ENCODE measurements at places on chromosomes 1 and 21.

DNA sequence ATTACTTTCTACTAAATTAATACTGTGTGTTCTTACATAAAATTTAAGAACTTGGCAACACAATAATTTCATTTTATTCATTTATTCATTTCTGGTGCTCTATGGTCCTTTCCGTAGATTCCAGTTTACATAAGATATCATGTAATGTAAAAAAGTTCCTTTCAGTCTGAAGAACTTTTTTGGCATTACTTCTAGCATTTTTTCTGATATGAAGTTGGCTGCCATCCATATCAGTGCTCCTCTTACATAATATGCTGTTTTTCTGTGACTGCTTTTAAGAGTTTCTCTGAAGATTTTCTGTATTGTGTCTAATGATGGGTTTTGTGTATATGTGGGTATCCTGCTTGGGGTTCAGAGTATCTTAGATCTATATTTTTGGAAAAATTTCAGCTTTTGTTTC is 34.8 kb downstream of the LIN9 start:
- no peak for DNase-seq

GRCh38 chr1:46248122-46248920 is 758 bp downstream of the RAD54L start:
- DNase-seq = no peak

- no peak for DNase-seq
Measured at GRCh38 chr1:94144836-94145235, 23.9 kb upstream of the ABCA4 start.

GRCh38 chr21:29513535-29513934 is 214.8 kb downstream of the BACH1 start:
- no peak for DNase-seq

GRCh38 chr1:207897188-207897587 is 13.7 kb downstream of the CD34 start:
- no peak for DNase-seq

DNA sequence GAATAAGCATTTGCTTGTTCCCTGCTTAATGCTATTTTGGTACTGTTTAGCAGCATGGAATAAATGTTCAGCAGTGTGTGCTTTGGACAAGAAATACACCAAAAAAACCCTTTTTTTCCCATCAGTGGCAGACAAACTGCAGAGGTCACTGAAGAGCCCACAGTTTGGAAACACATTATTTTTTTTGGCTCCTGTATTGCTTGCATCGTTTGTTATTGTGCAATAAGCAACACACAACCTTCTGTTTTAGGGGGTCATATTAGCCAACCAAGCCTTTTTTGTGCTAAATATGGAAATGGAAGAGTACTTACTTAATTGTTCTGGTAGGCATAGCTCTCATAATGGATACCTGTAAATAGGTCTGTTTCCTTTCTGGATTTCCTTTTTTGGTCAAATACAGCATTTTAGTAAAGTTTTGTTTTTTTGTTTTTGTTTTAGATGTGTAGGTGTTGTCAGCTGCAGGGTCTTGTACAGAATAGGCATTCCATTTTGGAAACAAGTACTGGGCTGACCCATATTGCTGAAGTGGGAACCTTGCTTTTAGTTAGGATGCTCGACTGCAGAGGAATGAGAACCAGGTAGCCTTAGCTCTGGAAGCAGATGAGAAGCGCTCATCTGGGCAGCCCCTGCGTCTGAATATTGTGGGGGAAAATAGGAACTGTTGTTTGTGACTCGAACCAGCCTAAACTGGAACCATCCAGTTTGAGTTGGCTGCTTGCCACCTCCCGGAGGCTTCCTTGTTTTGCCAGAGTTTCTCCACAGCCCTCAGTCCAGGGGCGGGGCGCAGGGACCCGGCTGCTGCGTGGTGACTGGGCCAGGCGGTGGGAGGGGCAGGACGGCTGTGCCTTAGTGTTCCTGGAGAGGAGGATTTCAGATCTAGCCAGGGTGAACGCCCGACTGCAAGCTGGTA is 38.4 kb downstream of the SPEN start:
- DNase-seq = peak; percentile 13

GRCh38 chr1:151156515-151156819 is at the start of gene TNFAIP8L2:
Gene TNFAIP8L2, plus strand, starts transcription at chr1:151156649. Its CDS starts 2,049 bp downstream, at chr1:151158698.
- peak; percentile 74 for DNase-seq

DNA sequence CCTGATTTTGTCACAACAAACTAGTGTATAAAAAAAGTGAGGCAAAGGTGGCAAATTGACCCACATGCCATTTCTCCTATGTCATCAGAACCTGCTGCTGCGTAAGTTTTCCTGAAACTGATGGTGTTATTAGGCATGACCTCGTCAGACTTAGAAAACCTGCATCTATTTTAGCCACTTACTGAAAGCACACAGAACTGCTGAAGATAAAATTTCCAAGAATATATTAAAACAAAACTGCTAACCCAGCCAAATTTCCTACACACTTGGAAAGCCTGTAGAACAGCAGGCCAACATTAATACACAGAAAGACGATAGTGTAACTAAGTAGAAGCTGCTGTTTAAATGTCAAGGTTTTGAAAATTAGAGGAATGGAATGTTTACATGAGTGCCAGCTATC is 674.5 kb upstream of the CXADR start:
- no peak for DNase-seq

- DNase-seq = no peak
Measured at GRCh38 chr21:46056450-46056903, 41.4 kb upstream of the COL6A2 start.

- no peak for DNase-seq
Measured at GRCh38 chr1:31180338-31180737, 59.3 kb downstream of the NKAIN1 start.

- DNase-seq = no peak
Measured at GRCh38 chr1:159942632-159943277, 2.7 kb downstream of the IGSF9 start.

- DNase-seq = no peak
Measured at GRCh38 chr1:16019644-16020277, 1.9 kb upstream of the HSPB7 start.

DNA sequence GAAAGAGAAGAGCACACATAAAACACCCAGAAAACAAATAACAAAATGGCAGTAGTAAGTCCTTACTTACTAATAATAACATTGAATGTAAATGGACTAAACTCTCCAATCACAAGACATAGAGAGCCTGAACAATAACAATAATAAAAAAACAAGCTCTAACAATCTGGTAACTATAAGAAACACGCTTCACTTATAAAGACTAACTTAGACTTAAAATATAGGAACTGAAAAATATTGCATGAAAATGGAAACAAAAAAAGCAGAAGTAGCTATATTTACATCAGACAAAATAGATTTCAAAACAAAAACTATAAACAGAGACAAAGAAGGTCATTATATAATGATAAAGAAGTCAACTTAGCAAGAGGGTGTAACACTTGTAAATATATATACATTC is 83.1 kb upstream of the LYPLAL1 start:
- no peak for DNase-seq
